Neuronal stem cell (in vitro differentiated cells): ENCODE measurements at places on chromosomes 13 and 19.

DNA sequence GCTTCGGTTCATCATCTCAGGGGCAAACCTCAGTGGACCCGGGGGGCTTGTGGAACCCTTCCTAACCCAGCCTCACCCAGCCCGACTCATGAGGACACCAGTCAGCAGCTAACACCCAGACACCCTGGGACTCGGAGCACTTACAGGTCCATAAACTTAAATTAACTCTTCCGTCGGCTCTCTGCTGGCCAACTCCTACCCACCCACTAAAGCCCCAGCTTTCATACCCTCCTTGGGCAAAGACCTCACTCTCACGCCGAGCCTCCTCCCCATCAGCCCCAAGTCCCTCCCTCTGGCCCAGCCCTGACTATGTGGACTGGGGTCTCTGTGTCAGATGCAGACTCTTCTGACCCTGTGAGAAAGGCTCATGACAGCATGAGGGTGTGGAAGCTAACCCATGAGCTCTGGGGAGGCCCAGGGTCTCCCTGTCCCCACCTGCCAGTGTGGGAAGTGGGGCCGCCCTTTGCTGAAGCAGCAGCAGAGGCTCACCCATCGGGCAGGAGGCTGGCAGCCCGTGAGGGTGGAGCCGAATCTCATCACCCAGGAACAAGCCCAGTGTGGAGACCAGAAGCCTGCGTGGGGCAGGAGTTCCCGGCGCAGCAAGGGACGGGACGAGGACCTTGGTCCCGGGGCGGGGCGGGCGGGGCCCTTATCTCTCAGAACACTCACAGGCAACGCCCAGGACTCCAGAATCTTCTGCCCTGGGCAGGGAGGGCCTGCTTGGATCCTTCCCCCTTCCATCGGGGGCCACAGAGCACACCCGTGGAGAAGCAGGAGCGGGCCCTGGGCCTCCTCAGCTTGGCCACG lies 19.8 kb downstream of the TCF3 start:
- DNase-seq, result no peak

GRCh38 chr19:13885826-13886365 lies 9.0 kb downstream of the NANOS3 start:
- no peak for DNase-seq

- DNase-seq, result no peak
Measured at GRCh38 chr13:46178143-46178542, 3.8 kb downstream of the LCP1 start.

DNA sequence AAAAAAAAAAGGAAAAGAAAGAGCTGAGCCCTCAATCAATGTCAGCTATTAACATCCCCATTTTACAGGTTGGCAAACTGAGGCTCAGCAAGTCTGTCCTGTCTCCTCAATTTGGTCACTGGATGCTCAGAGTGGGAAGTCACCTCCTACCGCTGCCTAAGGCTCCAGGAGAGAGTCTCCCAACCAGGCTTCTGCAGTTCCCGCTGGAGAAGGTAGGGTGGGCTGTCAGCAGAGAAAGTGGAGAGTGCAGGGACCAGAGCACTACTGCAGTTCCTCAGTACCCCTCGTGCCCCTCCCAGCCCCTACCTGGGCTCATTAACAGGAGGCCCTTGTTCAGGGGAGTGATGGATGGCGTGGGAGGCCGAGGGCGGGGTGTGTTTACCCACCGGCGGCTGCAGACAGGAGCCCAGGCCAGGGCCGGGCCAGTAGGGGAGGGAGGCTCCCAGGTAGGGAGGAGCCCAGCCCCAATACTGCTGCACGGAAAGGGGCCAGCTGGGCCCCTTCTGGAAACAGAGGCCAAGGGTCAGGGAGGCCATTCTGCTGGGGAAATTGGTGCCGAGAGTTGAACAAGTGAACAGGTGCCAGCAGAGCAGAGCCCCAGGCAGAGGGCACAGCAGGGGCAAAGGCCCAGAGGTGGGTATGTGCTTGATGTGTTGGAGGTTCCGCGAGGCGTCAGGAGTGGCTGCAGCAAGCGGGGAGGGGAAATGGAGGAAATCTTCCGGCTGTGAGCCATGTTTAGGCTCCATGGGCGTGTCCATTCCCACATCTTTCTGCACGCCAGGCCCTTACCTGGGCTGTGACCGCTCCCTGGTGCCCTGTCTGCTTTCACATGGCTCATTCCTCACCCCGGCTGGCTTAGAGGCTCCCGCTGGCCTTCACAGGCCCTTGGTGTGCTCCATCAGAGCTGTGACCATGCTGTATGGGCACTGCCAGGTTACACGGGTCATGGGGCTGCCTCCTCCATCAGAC lies 7.6 kb upstream of the COMP start:
- no peak for DNase-seq
